ENCODE measurements at places on chromosomes 4 and X. TPM values are rescaled to one million over a fixed set of nuclear protein-coding genes. Genes with fewer than 3 reads are reported as not detected.

DNA sequence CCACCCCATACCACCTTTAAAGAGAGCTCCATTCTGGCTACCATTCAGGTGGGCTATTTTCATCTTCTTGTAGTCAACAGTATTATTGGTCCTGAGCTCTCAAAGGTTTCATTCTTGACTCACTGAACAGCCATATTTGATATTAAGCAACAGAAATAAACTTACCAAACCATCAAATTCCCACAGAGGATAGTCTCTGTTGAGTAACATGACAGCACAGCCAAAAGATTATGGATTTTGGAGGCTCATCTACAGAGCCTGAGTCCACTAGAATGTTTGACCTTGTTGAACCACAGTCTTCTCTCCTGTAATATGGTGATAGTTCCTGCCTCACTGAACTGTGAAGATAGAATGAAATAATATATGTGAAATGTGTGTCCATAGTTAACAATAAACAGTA, 276.3 kb upstream of the LDB2 start:
- H3K27me3 ChIP-seq, result no peaks in the 10 kb centered on the region
- no peak for DNase-seq

DNA sequence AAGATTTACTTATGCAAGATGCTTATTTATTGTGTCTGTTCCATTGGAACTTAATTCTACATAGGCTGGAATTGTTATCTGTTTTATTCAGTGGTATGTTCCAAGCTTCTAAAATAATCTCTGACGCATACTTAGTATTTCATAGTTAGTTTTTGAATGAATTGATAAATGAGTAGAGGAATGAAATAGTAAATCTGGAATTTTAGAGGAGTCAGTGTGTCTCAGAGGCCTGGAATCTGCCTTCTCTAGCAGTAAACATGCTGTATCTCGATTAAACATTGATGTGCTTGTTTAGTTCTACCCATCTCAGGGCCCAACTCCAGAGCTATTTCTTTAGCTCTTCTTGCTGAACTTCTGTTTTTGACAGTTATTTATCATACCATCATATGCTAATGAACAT, 154.2 kb upstream of the MAGEC2 start:
- no peak for DNase-seq
- H3K27me3 ChIP-seq, result no peaks in the 10 kb centered on the region
- H3K4me3 ChIP-seq, result no peak overlapping the region
- H3K4me1 ChIP-seq, result no peaks in the 10 kb centered on the region
- H3K36me3 ChIP-seq, result no peaks in the 10 kb centered on the region

GRCh38 chr4:95833711-95834194, 6.1 kb upstream of the PDHA2 start:
- H3K4me3 ChIP-seq, result no peak overlapping the region
- H3K27me3 ChIP-seq, result no peaks in the 10 kb centered on the region
- H3K27ac ChIP-seq, result no peak overlapping the region
- no peak for DNase-seq
- no peaks in the 10 kb centered on the region for H3K4me1 ChIP-seq

GRCh38 chr4:61517144-61517543, 317.0 kb downstream of the ADGRL3 start:
- H3K27ac ChIP-seq, result no peak overlapping the region
- no peaks in the 10 kb centered on the region for H3K4me1 ChIP-seq
- no peaks in the 10 kb centered on the region for H3K27me3 ChIP-seq
- no peak overlapping the region for H3K4me3 ChIP-seq
- DNase-seq, result no peak
- H3K36me3 ChIP-seq, result no peaks in the 10 kb centered on the region

Gene PHF8
- 12.6 TPM for total RNA-seq
